ENCODE measurements at places on chromosomes 7 and 10. TPM values are rescaled to one million over a fixed set of nuclear protein-coding genes. Genes with fewer than 3 reads are reported as not detected.

GRCh38 chr10:3172081-3172445 is 519 bp downstream of the PITRM1 start:
- no peak for DNase-seq

DNA sequence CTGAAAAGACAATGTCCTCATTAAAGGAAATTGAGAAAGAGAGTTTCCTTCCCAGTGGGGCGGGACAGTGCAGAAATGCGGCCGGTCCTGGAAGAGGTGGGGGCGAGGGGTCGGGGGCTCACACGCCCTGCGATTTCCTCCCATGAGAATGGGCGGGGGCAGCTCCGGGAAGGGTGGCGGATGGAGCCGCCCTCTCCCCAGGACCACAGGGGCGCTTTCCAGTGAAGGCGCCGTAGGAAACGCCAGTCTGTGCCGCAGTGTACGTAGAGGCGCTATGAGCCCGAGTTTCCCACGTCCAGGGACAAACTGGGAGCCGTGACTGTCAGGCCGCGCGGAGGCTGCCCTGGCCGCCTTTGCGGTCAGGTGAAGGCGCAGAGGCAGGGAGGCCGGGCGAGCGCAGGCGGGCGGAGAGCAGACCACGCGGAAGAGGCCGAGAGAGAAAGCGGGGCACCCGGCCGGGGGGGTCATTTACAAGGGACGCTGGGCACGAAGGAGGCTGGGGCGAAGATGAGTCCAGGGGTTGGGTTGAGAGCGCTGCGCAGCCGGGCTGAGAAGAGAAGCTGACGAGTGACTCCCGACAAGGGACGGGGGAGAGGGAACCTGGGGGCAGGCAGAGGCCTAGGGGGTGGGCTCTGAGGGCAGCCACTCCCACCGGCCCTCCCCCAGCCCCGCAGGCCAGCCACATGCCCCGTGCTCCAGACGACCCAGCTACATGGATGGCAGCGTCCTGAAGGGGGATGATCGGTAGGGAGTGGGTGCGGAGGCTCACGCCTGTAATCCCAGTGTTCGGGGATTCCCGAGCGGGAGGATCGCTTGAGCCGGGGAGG is 45.0 kb downstream of the ALOX5 start:
- no peak for DNase-seq

- DNase-seq, result no peak
Measured at GRCh38 chr7:144628176-144628575, 207.7 kb downstream of the TPK1 start.

Gene PKD2L1
- not detected for total RNA-seq

GRCh38 chr10:63675171-63675570 is 154.0 kb downstream of the REEP3 start:
- no peak for DNase-seq

Gene NEUROD6
- total RNA-seq, result not detected

Gene PAX4
- total RNA-seq, result not detected

GRCh38 chr10:62691336-62691735 is 113.2 kb upstream of the ADO start:
- no peak for DNase-seq

DNA sequence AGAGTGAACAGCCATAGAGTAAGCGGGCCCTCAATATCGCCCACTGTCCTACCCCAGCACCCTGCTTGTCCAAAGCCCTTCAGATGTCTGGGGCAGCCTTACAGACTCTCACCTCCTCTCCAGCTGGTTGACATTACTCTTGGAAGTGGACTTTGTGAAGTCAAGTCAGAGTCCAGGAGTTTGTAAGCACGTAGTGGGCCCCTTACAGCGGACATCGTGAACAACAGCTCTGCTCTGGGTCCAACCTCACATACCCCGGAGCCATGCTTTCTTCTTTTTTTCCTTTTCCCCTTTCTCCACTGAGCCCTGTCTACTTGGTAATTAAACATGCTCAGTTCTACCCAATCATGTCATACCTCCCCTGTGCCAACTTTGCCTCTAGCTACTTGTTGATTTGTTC is 17.5 kb downstream of the HNRNPF start:
- DNase-seq, result no peak

DNA sequence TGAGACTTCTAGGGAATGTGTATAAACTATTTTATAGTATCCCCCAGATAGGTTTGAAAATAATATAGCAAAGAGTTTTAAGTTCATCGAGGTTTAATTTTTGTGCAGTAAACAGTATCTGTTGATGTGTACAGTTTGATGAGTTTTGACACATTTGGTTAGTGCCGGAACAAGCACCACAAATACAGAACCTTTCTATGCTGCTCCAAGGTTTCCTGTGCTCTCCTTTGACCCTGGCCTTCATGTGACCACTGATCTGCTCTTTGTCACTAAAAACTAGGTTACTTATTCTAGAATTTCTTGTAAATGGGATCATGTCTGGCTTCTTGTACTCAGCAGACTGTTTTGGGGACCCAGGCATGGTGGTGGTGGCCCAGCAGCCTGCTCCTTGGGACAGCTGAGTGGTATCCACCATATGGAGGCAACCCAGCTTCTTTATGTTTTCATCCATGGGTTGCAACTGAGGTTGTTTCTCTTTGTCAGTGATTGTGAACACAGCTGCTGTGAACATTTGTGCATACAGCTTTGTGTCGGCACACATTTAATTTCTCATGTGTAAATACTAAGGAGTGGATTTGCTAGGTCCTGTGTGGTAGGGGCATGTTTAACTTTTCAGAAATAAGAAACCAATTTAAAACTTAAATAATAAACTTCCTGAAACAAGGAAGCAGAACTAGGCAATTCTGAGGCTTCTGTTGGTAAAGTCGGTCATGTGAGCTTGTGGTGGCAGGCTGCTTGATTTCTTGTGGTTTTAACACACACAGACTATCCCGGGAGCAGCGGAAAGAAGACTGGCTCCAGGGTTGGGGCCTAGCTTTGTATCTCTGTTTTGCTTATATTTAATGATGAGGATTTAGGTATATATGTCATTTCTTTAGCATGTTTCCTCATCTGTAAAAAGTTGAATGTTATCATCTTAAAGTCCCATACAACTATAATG is 219.4 kb downstream of the ABCA13 start:
- no peak for DNase-seq

Gene ITPRID1
- 11.1 TPM for total RNA-seq

DNA sequence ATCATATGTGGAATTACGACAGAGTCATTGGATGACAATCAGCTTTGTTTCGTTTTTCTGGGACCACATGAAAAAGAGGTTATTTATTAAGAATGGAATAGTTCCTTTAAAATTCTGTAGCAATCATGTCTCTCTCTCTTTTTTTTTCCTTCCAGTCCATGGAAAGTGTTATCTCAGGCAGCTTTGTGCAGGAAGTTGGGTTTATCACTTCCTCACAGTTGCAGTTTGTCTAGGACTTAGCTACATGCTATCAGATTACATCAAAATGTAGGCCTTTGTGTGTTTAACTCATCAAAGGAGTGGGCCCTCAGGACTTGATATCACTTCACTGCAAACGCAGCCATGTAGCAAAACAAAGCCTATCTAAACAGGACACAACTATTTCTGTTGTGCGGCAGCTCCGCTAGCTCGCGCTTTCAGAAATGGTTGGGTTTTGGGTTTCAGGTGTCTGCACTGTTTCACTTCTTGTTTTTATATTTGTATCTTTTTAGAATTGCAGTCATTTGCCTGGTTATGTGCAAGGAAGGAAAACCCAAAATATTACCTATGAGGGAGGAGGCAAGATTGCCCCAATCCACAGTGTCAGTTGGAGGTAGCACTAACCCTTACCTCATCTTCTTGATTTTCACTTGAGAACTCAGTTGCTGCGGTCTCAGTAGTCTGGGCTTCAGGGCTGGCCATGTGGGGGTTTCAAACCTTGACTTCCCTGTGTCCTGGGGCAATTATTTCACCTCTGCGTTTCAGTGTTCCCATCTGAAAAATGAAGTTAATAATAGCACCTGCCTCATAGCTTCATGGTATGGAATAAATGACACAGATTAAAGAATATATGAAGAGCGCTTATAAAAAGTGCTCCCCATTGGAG is 66.7 kb downstream of the HHEX start:
- no peak for DNase-seq

Gene AKR1C8
- total RNA-seq, result not detected

GRCh38 chr7:120645966-120646365 is 212.0 kb downstream of the TSPAN12 start:
- no peak for DNase-seq

DNA sequence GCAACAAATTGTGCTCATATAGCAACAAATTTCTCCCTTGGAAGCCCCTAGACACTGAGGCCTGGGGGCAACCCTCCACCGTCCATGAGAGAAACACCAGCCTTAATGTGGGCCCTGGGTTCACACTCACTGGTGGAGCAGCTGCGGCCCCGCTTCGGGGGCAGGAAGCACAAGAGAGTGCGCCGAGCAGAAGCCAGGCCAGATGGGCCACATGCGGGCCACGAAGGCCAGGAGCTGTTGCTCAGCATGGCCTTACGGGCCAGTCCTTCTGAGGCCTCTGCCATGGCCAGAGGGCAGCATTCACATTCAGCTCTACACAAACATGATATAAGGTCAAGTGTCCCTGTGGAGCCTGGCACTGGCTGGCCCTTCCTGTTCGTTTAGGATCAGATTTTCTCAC is 60.0 kb upstream of the VIPR2 start:
- no peak for DNase-seq

DNA sequence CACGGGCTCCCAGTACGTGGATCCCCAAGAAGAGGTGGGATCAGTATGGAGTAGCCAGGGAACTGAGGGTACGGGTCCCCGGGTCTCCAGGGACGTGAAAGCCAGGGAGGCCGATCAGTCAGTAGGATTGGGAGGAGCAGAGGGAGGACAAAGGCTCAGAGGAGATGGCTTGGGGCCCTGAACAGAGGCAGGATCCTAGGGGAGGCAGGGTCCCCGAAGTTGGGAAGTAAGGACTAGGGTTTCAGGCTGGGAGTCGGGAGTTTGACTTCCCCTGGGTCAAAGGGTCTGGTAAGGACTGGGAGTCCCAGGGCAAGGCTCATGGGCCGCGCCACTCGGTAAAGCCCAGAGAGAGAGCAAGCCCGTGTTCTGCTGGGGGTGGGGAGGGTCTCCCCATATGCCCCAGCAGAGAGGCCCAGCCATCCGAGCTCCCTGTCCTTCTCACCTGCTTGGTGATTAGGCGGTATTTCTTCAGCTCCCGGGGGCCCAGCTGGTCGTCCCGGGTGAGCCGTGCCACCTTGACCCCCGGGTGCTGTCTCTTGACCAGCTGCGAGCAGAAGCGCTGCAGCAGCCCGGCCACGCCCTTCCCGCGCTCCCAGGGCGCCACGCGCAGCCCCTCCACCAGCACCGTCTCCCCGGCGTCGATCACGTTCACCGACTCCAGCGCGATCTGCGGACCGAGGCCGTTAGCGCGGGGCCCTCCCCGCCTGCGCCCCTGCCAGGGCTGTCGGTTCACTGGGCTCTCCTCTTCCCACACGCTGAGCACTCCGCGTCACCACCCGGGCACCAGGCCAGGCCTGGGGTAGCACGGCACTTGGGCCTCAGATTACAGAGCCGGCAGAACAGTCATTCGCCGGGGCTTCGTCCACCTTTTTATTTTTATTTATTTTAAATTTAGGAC is 7.0 kb downstream of the NAT16 start:
- no peak for DNase-seq

- DNase-seq, result peak; percentile 94
Measured at GRCh38 chr10:14954001-14954770, at the start of gene DCLRE1C. DCLRE1C (minus strand) TSS chr10:14954096; CDS start chr10:14954010, 86 bp downstream.

DNA sequence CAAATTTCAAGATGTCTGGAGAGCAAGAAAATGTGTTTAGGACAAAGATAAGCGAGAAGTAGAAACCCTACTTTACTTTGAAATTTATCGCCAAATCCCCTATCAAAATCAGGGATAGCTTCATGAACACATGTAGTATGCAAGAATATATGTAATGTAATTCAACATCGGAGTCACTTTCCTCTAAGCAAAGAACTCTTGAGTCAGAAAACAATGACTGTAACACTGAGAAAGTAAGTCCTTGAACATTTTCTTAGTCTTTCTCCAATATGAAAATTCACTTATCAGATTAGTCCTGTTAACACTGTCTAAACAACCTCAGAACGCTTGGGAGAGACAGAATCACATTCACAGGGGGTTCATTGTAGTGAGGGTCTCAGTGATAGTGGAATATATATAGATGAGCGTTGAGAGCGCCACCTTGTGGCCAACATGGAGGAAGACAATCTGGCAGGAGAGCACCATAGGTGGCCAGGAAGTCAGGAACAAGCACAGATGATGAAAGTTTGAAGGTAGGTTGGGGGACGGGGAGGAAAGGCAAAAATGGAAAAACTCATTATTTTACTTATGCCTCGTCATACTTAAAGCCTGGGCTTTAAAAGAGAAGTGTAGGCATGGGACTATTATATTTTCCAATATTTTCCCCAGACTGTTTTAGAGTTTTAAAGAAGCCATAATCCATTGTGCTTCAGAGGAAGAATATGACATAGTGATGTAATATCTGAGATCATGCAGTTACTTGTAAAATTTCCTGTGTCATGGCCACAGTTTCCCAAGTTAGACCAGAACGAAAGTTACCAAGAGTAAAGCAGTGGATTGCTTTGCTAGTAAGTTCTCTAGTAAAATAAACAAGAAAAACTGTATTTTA is 115.5 kb upstream of the GNAI1 start:
- no peak for DNase-seq

- DNase-seq, result no peak
Measured at GRCh38 chr10:93225938-93226337, 152.2 kb downstream of the CYP26A1 start.
